ENCODE measurements at places on chromosomes 12 and 14.

- no peak for DNase-seq
Observed at GRCh38 chr12:12683136-12683697, 12.8 kb downstream of the GPR19 start.

DNA sequence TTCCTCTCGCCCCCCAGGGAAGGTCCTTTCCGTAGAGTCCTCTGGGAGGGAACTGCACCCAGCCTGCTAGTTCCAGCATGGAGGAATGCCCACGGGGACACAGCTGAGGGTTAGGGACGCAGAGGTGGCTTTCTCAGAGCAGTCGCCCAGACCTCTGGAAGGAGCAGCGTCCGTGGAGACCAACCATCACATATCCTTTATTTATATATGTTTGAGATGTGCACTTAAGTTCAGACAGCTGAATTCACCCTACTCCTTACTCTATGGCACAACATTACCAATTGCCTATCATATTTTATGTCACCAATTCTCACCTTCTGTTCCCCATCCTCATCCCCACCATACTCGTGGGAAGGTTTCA, 305.6 kb upstream of the DIO3 start:
- DNase-seq = no peak

DNA sequence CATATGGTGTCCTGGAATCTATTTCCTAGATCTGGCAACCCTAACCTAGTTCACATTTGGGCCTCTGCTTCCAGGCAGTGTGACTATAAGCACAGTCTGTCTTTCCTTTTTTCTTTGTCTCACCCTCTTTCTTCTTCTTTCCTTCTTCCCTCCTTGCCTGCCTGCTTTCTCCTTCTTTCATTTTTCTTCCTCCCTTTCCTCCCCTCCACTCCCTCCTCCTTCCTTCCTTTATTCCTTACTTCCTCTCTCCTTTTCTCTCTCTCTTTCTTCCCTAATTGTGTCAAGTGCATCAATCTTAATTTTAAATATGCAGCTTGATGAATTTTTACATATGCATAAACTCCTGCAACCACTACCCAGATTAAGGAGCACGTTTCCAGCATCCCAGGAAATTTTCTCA, 4.6 kb upstream of the DAO start:
- no peak for DNase-seq

DNA sequence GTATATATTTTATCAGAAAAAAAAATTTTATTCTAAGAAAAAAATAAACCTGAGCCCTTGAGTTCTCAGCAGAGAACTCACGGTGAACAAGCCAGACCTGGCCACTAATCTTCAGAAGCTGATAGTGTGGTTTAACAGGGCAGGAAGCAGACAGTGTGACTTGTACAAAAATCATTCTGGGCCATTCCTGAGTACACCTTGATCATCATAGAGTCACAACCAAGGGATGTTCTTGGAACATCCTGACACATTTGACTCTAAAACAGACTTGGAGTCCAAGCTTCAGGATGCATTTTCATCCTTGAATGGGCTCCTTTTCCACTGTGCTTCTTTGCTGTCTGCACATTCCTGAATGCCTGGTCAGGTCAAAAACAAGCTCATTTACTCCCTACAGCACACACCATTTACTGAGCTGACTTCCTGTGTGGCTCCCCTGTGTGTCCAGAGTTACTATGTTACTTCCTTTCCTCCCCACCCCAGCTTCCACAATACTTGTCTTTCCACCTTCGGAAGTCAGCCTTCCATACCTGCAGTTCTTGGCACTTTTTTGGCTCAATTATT, 112.0 kb downstream of the ANO6 start:
- DNase-seq = peak; percentile 20

DNA sequence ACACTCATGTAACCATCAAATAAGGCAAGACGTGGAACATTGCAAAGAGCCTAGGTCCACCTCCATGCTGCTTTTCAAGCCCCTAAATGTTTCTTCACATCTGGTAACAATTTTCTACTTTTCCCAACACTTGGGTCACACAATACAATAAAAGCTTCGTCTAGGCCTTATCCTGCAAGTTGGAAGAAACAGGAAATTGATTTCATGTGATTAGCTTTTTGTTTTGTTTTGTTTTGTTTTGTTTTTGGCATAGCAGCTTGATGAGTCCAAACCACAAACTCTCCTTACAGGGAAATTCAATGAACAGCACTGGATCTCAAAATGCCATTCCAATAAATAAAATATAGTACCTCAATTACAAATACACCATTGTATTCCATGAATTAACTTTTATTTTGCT, 19.3 kb downstream of the TAS2R50 start:
- peak; percentile 52 for DNase-seq

- no peak for DNase-seq
Observed at GRCh38 chr12:70842942-70843341, 77.6 kb downstream of the PTPRR start.

DNA sequence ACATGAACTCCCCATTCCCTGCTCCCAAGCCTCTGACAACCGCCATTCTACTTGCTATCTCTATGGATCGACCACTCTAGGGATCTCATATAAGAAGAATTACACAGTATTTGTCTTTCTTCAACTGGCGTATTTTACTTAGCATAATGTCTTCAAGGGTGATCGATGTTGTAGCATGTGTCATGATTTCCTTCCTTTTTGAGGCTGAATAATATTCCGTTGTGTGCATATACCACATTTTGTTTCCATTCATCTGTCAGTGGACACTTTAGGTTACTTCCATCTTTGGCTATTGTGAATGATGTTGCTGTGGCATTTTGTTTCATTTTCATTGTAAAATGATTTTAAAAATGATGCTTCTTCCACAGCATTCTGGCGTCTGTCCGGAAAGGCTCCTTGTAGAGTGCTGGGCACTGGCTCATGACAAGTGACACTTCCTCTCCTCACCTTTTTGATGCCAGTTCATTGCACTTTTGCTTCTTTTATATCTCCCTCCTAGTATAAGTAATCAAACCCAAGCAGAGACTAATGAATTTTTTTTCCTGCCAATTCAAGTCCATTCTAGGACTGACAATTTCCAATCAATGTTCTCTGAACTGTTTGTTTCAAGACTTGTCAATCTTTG, 39.3 kb downstream of the SCN8A start:
- no peak for DNase-seq

DNA sequence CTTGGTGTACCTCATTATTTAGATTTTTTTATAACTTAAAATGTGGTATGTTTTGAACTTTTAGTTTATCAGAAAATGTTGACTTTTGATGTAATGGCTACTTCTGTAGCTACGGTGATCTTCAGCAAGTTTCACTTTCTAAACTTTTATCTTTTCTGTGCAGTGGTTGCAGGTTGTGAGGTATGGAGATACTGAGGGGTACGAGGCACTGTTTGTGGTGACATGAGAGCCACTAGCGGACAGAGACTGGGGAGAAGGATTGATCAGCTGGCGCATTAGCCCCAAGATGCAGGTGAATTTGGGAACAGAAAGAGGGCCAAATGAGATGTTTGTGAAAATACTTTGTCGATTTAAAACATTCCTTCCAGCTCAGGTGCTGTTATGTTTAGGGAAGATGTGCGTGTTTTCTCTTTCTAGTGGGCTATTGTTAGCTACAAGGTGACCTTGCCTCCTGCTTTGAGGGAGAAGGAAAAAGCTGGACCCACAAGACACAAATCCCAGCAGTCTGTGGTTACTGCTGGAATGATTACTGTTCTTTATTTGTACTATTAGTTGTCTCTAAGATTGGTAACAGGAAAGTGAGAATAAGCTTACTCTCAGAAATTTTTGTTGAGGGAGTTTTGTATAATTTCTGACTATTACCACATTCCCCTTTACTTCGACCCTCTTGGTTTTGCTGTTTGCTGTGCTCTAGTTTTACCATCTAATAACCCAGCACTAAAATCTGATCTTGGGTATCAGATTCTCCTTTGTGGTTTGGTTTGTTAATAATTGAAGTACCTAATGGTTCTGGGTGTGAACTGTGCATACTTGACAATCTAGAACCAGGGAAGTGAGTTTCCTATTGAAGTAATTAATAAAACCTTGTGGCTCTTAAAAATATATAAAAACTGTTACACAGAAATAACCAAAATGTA, 61.7 kb downstream of the FBXO34 start:
- DNase-seq = peak; percentile 16

DNA sequence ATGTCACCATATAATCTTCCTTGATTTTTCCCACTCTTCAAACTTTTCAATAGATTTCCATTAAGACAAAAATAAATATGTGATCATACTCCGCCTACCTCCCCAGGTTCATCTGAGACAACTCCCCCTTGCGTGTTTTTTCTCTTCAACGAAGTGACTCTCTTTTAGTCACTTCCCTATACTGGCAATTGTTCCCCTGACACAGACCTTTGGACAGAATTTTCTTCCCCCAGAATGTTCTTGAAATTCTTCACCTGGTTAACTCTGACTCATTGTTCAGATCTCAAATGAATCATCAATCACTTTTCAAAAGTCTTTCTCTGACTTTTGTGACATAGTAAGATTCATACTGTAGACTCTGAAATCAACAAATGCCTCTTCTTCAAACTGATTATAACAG, 727.3 kb upstream of the LMO3 start:
- no peak for DNase-seq

- no peak for DNase-seq
Observed at GRCh38 chr12:26499979-26500640, 304.7 kb downstream of the SSPN start.
